Right forelimb (tissue), 1 donor: ENCODE measurements at places on chromosomes 1 and 21.

- no peak for DNase-seq
Measured at GRCh38 chr1:60173729-60174505, 100.3 kb upstream of the C1orf87 start.

- DNase-seq = peak; percentile 89
Measured at GRCh38 chr1:179016706-179017382, 8.8 kb upstream of the FAM20B start.

DNA sequence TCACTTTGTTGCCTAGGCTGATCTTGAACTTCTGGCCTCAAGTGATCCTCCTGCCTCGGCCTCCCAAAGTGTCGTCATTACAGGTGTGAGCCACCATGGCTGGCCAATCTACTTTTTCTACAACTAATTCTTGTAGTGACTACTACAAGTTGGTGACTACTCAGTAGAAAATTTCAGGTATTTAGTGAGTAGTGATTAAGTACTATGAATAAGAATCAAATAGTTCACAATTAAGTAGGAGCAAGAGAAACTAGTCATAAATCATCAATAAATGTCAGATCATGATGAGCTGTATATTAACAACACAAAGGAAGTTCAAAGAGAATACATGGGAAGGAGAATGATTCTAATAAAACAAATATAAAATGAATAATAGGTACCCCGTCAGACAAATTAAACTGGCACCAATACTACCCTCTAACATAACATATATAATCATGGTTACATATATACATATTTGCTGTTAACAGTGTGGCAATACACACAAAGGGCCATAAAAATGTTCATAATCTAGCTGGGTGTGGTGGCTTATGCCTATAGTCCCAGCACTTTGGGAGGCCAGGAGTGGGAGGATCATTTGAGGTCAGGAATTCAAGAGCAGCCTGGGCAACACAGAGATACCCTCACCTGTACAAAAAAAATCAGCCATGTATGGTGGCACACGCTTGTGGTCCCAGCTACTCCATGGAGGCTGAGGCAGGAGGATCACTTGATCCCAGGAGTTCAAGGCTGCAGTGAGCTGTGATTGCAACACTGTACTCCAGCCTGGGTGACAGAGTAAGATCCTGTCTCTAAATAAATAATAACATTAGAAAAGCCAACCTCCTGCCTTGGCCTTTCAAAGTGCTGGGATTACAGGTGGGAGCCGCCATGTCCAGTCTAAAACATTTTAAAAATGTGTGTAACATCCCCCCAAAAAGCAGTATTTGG, 19.1 kb downstream of the YY1AP1 start:
- DNase-seq = no peak

GRCh38 chr21:25170681-25171080, 436.6 kb downstream of the MRPL39 start:
- DNase-seq = no peak

DNA sequence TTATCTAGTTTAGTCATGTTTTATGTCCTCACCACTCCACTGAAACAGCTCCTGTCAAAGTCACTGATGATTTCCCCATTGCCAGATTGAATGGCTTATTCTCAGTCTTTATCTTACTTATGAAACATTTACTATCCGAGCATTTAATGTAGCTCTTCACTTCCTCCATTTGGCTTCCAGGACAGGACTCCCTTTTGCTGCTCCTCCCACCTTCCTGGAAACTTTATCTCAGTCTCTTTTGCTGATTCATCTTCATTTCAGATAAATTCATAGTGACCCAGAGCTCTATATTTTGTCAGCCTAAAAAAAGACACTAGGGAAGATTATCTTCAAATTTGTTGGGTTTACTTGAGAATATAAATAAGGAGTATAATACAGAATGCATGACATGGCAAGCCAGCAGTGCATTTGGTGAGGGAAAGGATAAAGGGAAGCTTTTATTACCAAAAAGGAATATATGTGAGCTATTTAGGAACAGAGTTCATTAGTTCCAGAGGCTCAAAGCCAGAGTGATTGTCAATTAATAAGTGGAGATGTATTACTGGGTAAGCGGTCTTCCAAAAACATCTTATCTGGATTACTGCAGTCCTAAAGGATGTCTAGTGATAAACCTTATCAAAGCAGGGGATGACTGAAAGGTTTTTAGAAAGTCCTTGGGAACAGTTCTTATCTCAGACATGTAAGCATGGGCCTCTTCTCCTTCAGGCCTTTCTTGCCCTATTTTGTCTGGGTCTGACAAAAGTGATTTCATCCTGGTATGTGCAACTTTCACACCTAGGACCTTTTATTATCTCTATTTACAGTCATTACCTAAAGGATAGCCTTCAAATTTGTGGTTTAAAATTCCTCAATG, 25.6 kb downstream of the IL23R start:
- DNase-seq = no peak

- DNase-seq = no peak
Measured at GRCh38 chr1:210070531-210070930, 132.5 kb downstream of the SYT14 start.

GRCh38 chr1:235841938-235842545, 24.7 kb downstream of the LYST start:
- DNase-seq = no peak

- DNase-seq = no peak
Measured at GRCh38 chr1:1599030-1599934, 653 bp downstream of the FNDC10 start.

DNA sequence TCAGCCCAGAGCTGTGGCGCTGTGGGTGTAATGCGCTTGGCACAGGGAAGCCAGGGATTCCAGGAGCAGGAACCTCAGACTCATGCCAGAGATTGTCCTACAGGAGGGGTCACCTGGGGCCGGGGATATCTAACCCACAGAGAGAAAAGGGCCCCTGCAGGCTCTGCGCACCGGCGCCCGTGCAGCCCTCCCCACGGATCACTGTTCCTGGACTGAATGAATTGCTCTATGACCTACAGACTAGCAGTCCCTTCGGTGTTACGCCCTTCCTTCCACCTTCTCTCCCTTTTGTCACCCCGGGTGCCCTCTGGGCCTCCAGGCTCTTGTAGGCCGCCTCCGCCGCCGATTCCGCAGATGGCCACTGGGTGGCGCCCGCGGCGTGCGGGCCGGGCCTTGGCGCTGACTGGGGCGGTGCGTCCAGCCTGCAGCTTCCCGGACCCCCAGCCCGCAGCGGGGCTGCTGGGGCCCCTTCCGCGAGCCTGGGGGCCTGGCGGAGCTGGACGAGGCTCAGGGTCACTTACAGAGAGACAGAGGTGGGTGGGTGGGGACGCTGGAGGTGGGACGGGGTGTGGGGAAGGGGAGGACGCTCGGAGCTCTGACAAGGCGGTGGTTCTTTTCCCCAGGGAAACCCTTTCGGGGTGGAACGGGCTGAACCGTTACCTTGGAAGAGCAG, 101.3 kb downstream of the IER5 start:
- peak; percentile 86 for DNase-seq

GRCh38 chr1:81111818-81112217, 688.9 kb upstream of the ADGRL2 start:
- no peak for DNase-seq

DNA sequence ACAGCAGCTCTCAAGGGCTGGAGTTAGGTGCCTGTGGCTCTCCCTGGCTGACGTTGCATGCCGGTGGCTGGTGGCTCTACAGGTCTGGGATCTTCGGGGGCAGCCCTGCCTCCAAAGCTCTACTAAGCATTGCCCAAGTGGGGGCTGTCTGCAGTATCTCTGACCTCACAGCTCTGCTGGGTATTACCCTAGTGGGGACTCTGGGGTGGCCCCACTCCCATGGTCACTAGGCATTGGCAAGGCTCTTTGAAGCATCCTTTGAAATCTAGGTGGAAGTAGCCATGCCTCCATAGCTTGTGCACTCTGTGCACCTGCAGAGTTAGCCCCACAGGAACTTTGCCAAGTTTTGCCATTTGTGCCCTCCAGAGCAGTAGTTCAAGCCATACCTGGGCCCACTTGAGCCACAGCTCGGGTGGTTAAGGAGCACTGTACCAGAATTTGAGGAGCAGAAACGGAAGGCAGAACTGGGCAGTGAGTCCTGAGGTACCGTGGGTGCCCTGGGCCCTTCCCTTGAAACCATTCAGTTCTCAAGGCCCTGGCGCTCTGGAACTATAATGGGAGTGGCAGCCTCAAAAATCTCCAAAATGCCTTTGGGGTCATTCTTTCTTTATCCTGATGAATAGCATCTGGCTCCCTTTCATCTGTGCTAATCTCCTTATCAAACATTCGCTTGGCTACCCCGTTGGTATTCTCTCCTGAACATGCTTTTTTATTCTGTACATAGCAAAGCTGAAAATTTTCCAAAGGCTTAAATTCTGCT, 15.4 kb downstream of the GJA4 start:
- DNase-seq = no peak

DNA sequence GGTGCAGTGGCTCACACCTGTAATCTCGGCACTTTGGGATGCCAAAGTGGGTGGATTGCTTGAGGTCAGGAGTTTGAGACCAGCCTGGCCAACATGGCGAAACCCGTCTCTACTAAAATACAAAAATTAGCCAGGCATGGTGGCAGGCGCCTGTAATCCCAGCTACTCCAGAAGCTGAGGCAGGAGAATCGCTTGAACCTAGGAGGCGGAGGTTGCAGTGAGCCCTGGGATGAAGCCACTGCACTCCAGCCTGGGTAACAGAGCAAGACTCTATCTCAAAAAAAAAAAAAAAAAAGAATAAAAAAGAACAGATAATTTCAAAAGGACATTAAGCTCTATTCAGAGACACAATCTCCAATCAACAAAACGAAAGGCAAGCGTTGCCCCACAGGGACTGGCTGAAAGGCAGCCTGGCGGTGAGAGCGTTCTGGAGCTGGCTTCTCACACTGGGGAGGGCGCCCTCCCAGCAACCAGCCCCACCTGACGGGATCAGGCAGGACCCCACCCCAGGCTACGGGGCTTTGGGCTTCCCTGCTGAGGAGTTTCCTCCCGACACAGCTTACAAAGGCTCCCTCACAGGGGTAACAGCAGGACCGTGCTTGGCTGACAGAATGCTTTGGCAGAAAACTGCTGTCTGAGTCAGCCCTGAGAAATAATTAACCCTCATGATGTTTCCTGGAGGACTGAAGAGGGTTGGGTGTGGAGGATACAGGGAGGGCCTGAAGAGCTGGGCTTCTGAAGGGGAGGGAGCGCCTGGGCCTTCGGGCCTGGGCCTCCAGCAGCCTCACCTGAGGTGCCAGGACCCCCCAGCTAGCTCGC, 31.1 kb upstream of the SRP9 start:
- DNase-seq = peak; percentile 82

GRCh38 chr1:43590388-43590925, 59.5 kb upstream of the KDM4A start:
- no peak for DNase-seq

GRCh38 chr1:7432102-7432899, 338.8 kb upstream of the VAMP3 start:
- no peak for DNase-seq

DNA sequence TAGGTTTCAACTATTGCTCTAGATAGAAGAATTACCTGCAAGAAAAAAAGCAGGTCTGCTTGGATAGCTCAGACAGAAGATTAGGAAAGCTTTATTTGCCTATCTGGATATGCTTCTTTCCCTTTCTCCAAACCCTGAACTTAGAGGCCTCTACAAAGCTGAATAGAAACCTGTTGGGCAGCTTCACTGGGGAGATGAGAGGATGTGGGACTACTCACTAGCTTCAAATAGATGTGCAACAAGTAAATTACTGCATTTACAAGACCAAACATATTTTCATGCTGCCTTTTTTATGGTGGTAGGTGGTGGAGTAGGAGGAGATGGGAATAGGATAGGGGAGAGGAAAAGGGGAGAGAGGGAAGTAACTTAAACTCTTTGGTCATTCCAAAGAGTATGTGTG, 6.4 kb downstream of the CLCA2 start:
- DNase-seq = no peak

DNA sequence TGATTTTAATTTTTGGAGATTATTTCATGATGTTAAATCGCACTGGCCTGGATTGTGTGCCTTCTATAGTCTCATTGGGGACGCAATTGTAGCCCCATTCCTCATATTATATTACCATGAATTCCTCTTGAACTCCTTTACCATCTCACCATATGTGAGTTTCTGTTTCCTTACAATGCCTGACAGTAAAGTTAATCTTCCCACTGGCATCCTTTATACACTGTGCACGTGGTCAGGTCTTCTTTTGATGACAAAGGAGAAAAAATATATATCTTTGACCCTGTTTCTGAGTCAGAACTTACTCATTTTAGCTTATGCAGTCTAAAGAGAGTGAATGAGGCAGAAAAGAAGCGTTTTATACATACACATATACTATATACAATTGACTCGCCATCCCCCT, 774 bp upstream of the ABL2 start:
- no peak for DNase-seq

DNA sequence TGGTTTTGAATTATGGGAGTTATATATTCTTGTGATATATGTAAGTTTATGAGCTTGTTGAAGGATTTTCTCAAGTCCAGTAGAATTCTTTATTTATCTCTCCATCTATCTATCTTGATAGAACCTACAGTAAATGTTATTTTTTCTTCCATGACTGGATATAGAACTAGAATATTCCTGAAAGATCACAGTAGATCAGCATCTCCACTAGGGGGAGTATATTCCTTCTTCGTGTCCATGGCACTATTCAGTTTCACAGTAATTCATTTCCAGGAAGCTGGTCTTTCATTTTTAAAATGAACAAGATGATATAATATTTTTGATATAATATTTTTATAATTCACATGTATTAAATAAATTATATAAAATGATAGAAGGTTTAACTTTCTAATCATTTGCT, 18.8 kb downstream of the TMPRSS15 start:
- DNase-seq = no peak

DNA sequence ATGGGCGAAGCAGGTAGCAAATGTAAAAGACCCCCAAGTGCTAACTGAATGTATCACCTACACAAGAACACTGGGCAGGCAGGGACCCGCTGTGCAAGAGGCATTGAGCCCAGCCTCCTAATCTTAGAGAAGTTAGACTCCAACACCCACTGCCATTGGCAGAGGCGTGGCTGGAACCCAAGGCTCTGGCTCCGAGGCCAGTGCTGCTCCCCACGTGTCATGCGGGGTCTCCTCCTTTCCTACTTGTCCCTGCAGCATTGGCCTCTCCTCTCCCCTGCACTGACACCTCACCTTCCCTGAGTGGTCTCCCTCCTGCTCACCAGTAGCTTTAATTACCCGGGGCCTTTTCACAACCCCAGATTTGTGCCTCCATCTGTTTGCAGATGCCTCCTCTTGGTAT, 107.0 kb downstream of the GALNT2 start:
- DNase-seq = no peak

DNA sequence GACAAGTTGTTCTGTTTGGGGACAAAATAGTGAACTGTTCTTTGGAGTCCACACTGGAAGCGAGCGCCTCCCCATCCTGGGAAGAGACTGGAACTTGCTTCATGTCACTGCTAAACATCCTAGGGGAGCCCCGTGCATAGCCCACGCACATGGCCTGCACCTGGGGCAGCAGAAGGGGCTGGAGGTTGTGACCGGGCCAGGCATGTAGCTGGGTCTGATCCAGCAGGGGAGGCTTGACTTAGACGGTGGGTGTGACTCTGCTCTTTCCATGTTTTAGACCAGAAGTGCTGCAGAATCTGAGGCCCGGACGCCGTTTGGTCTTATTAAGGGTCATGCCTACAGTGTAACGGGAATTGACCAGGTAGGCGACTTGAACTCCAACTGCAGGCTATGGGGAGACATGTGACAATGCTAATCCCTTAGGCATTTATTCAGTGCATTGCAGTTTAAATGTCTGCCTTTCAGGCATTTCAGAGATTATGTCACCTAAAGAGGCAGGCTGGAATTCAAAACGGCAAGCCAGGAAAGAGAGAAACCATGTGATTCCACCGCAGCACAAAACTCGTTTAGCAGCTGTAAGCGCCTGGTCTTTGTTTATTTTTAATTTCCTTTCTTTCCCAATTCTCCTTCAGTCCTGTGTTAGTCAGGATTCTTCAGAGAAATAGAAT, 21.8 kb downstream of the CAPN9 start:
- DNase-seq = no peak
